ENCODE measurements at places on chromosomes 11 and 22.

DNA sequence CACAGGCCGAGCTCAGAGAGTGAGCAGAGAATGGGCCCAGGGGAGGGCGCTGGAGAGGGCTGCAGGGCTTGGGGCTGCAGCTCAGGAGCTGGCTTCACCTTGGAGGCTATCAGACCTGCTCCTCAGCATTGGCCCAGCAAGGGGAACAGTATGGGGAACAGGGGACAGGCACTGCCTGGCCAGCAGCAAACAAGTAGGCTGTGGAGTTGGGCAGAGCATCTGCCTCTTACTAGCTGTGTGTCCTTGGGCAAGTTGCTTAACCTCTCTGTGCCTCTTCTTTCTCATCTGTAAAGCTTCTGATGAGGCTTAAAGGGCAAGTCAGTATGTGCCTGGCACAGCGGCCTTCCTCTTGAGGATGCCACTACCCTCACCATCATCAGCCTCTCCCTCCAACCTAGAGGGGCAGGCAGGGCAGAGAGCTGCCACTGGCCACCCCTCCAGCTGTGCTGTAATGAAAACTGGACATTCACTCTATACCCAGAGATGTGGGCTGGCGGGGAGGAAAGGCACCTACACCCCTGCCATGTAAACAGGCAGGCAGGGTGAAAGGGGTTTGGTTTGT is 7.5 kb upstream of the CDKN1C start:
- DNase-seq: no peak

- no peak for DNase-seq
Observed at GRCh38 chr11:24238771-24239645, 257.8 kb upstream of the LUZP2 start.

DNA sequence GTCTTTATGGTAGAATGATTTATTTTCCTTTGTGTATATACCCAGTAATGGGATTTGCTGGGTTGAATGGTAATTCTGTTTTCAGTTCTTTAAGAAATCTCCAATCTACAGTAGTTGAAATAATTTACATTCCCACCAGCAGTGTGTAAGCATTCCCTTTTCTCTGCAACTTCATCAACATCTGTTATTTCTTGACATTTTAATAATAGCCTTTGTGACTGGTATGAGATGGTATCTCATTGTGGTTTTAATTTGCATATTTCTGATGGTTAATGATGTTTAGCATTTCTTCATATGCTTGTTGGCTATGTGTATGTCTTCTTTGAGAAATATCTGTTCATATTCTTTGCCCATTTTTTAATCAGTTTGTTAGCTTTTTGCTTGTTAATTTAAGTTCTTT is 901.2 kb downstream of the METTL15 start:
- no peak for DNase-seq

- DNase-seq: no peak
Observed at GRCh38 chr11:20374741-20375300, 11.3 kb downstream of the HTATIP2 start.

DNA sequence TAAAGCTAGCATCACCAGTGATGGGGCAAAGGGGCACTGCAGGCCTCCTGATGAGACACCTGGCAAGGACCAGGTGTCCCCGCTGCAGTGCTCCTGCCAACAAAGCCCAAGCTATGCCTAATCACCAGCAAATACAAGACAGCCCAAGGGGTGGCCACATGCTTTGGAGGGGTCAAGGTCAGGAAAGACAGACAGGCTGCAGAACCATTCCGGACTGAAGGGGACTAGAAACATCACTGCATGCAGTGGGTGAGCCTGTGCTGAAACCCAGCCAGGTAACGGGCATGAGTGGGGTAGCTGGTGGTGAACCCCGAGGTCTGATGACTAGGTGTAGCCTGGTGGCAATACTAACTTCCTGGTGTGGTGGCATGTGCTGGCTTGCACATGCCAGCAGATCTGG is 111.1 kb downstream of the MED15 start:
- DNase-seq: no peak

DNA sequence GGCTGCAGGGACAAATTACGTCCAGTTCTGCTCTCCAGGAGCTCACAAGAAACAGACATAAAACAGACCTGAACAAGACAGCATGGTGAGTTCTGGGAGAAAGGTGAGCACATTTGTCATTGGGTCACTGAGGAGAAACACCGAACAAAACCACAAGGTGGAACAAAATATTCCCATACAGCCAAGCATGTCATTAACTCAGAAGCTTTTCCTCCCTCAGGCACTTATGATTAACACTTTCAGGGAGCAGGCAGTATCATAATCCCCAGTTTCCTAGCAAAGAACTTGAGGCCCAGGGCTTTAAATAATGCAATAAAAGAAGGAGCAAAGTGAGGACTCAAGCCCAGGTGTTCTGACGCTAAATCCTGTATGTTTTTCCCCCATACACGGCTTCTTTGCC is 43.0 kb downstream of the P4HA3 start:
- DNase-seq: no peak

DNA sequence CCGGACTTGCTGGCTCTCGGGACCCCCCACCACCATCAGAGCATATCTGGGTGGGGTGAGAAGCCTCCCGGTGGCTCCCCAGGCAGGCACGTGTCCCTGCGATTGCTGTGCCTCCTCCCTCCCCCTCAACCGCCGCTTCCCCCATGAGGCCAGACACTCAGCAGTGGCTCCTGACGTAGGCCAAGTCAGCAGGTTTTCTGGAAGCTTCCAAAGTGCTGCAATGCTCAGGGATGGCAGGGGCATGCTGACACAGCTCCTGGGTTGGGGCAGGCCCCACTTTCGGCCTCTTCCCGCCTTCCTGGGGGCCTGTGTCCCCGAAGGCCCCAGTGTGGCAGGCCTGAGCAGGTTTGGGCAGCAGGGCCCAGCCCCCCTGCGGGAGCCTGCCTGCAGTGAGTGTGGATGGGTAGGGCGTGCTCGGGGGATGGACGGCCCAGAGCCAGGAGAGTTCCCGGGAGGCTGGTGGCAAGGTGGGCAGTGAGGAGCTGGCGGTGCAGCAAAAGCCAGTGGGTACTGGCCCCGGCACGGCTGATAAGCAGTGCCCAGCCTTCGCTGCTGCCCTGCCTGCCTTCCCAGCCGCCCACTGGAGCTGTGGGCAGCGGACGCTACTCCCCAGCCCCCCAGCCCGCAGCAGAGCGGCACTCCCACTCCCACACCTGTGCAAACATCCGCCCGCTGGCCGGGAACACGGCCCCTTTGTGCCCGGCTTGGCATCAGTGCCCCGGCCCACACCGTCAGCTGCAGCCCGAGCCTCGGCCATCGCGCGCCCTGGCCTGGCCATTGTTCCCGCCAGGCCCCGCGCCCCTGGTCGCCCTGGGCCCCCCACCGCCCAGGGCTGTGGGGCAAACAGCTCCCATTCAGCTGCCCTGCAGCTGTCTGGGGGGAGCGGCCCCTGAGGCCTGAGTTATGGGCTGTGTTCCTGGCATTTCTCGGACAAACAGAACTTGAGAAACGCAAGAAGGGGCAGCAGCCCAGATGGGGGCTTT is 125.0 kb downstream of the KCNQ1OT1 start:
- peak; percentile 56 for DNase-seq

GRCh38 chr22:43164636-43165035 is 13.3 kb downstream of the TSPO start:
- DNase-seq: no peak

GRCh38 chr11:83181815-83182214 is 11.7 kb upstream of the ANKRD42 start:
- DNase-seq: no peak

DNA sequence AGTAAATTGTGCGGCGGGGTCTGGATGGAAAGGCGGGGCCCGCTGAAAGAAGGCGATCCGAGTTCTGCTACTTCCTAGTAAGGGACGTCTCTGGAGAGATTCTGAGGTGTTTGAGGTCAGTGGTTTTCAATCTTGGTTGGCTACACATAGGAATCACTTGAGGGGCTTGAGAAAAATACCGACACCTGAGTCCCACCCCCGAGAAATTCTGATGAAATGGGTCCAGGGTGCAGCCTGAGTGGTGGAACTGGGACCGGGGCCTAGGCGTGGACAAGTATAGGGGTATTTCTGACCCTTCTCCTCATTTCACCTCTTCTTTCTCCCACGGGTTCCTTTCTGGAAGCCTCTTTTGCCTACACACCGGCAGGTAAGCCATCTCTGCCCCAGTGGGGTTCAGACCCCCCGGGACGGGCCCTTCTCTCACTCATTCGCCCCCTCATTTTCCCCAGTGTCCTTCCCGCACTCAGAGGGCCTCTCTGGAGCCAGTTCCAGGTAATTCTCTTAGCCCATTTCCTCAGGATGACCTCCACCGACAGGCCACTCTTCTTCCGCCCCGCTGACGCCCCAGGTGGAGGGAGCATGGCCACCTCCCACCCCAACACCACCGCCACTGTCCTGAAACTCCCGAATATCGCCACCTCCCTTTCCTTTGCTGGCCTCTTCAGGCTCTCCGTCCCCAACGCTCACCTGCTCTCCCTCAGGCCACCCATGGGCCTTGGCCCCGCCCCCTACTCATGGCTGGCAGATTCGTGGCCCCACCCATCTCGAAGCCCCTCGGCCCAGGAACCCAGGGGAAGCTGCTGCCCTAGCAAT is 11.8 kb downstream of the ROBO3 start:
- no peak for DNase-seq

DNA sequence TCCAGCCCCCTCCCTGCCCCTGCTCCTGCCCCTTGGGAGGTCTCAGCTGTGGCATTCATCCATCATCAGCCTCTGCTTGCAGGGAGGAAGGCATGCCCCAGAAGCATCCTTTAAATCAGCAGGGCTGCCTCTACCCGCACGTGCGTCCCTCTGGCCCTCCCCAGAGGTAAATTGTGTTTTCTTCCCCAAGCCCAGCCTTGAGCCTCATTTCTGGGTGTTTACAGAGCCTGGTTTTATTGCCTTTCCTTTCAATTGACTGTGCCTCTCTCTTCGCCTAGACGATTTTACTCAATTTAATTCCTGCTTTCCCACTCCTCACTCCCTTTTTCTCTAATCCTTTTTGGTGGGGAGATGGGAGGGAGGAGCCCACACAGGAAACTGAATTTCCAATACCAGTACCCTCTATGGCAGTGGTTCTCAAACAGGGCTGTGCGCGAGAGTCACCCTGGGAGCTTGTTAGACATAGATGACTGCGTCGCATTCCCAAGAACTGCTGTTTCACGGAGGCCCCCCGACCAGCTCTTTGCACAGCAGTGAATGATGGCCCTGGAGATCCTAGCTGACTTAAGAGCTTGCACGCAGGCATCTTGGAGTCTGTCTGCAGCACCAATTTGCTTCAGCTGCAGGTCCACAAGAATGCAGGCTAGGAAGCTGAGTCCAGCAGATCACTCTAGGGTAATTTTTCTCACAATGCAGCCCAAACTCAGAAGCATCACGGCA is 15.1 kb upstream of the OAF start:
- no peak for DNase-seq

GRCh38 chr11:64835616-64836447 is 8.6 kb downstream of the CDC42BPG start:
- no peak for DNase-seq

GRCh38 chr22:19174106-19175025 is 4.2 kb downstream of the SLC25A1 start:
- DNase-seq: no peak

DNA sequence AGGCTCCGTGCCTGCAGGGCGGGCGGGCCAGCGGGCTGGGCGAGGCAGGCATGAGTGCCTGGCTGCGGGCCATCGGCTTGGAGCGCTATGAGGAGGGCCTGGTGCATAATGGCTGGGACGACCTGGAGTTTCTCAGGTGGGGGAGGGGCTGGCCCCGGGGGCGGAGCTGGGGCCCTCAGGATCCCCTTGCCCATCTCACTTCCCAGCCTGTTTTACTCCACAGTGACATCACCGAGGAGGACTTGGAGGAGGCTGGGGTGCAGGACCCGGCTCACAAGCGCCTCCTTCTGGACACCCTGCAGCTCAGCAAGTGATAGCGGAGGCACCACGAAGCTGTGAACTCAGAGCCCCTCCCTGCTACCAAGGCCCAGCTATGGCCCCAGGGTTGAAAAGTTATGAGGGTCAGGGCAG is 5.9 kb downstream of the PHOX2A start:
- DNase-seq: no peak

GRCh38 chr11:27282806-27283205 is 80.2 kb downstream of the CCDC34 start:
- no peak for DNase-seq

DNA sequence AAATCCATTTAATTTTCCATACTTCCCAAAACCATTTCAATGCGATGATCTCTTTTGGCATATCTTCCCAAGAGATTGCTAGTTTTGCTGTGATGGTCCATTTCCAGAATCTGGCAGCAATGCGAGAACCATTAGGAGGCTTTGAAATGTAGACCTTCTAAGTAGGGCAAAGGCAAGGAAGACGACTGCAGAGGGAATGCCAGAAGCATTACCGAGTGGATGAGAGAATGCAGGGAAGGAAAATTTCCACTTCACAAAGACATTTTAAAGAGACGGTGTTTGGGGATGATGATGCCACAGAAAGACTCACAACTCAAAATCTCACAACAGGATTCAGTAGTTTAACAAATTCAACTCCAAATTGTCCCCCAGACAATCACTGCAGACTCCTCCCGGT is 471 bp upstream of the CEP126 start:
- no peak for DNase-seq

DNA sequence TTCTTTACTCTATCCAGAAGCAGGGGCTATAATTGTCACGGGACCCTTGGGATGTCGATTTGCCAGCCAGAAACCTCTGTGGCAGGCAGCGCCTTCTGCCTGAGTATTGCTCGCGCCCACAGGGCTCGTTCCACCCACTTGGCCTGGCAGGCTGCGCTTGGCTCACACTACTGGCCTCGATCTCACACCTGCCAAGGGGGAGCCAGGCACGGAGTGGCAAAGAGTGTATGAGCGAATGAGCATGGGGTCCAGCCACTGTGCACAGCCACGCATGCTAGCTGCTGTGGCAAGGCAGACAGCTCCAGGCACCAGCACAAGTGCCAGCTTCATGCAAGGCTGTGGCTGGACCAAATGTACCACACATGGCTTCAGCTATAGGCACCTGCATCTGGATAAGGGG is 599.8 kb downstream of the DLG2 start:
- DNase-seq: no peak

- DNase-seq: no peak
Observed at GRCh38 chr11:36051235-36052144, 107.6 kb downstream of the LDLRAD3 start.

GRCh38 chr11:316891-317301 is 3.1 kb downstream of the IFITM1 start:
- DNase-seq: no peak

DNA sequence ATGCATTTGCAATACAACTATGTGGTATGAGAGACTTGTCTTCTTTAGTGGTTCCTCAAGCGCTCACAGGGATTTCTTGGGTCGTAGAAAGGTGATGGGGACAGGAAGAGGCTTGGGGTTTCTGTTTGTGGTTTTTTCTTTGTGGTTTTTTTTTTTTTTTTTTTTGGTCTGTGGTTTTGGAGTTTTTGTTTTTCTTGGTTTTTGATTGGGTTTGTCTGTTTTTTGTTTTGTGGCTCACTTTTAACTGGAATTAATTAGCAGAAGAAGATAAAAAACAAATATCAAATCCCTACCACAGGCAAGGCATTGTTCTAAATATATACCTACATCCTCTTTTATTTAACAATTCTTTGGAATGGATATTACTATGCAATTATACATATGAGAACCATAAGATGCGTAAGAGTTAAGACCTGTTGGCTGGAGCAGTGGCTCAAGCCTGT is 5.5 kb downstream of the TTC28 start:
- no peak for DNase-seq

GRCh38 chr11:104573441-104573990 is 324.7 kb downstream of the CASP12 start:
- DNase-seq: no peak

GRCh38 chr11:15170698-15171097 is 56.0 kb downstream of the INSC start:
- no peak for DNase-seq
